ENCODE measurements at places on chromosomes 4 and X. TPM values are rescaled to one million over a fixed set of nuclear protein-coding genes. Genes with fewer than 3 reads are reported as not detected.

The HSFX2 gene
- not detected for total RNA-seq

The F11 gene
- not detected for total RNA-seq

The PNMA6A gene
- total RNA-seq, result 7.6 TPM

The ZNF518B gene
- 46.2 TPM for total RNA-seq

The STPG2 gene
- 0.13 TPM for total RNA-seq

The SERTM2 gene
- not detected for total RNA-seq

The FAM149A gene
- 2.4 TPM for total RNA-seq

The SH3RF1 gene
- total RNA-seq, result 37.6 TPM

The BGN gene
- total RNA-seq, result 1.6 TPM

The LRAT gene
- total RNA-seq, result 20.6 TPM

The RIBC1 gene
- total RNA-seq, result 3.0 TPM

The INTS6L gene
- total RNA-seq, result 7.0 TPM

DNA sequence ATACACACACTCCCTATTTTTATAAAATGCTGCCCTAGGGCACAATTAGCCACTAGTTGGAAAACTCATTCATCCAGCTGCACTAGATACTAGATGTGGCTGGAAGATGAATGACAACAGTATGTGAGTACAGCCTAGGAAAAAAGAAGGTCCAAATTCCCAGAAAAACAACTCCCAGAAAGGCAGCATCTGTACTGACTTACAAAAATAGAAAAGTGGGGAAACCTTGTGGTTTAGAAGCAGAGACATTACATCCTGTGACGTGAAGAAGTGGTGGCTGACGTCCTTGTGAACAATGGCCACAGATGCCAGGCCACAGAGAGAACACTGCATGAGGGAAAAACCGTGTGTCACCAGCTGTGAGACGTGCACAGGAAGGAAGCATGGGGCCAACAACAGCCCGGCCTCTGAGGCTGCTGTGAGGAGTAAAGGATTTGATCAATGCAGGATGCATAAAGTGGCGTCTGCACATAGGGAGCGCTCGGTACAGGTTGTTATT, 81.2 kb downstream of the SPRY1 start:
- H3K4me1 ChIP-seq, result no peaks in the 10 kb centered on the region
- H3K27me3 ChIP-seq, result no peaks in the 10 kb centered on the region
- no peaks in the 10 kb centered on the region for H3K36me3 ChIP-seq
- no peak overlapping the region for H3K4me3 ChIP-seq
- no peak overlapping the region for H3K27ac ChIP-seq
- DNase-seq, result no peak

- DNase-seq, result no peak
- no peak overlapping the region for H3K4me3 ChIP-seq
- no peaks in the 10 kb centered on the region for H3K27me3 ChIP-seq
- no peak overlapping the region for H3K27ac ChIP-seq
- peaks cover 20% of the 10 kb centered on the region for H3K4me1 ChIP-seq
Measured at GRCh38 chr4:11416071-11416766, 12.5 kb downstream of the HS3ST1 start.

DNA sequence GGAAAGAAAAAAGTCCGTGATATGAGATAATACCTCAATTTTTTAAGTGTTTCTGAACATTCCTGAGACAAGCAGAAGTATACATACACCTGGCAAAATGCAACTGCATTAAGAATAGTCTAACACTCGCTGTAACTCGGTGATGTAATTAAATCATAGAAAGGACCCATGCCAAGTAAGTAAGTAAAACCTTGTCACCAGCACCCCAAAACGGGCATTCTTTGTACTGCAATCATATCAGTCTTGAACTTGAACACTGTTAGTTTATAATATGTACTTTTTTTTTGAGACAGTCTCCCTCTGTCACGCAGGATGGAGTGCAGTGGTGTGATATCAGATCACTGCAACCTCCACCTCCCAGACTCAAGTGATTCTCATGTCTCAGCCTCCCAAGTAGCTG, 47.4 kb downstream of the SMIM14 start:
- no peak overlapping the region for H3K27ac ChIP-seq
- no peak overlapping the region for H3K4me3 ChIP-seq
- no peaks in the 10 kb centered on the region for H3K36me3 ChIP-seq
- no peaks in the 10 kb centered on the region for H3K4me1 ChIP-seq

DNA sequence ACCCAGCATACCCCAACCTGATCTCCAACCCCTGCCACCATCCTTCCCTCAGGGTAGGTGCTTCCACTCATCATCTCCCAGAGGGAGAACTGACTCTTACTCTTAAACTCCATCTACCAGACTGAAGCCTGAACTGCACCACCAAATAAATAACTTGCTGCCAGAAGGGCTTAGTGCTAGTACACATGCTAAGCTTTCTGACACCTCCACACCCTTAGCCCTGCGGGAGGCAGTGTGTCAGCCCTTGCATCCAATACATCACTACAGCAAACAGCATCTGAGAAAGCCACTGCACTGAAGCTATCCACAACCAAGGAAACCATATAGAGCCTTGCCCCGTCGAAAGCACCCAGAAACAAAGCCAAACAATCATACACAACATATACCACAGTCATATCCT, 68.6 kb upstream of the MCF2 start:
- DNase-seq, result no peak
- no peaks in the 10 kb centered on the region for H3K27me3 ChIP-seq
- H3K4me3 ChIP-seq, result no peak overlapping the region

GRCh38 chrX:17024886-17025285, 78.4 kb downstream of the REPS2 start:
- DNase-seq, result peak; percentile 76
- H3K4me1 ChIP-seq, result no peaks in the 10 kb centered on the region
- H3K27ac ChIP-seq, result no peak overlapping the region

- no peak for DNase-seq
- H3K27ac ChIP-seq, result no peak overlapping the region
Measured at GRCh38 chrX:155127465-155127864, 56.2 kb downstream of the BRCC3 start.

- H3K27ac ChIP-seq, result no peak overlapping the region
- no peak for DNase-seq
- H3K27me3 ChIP-seq, result no peaks in the 10 kb centered on the region
- H3K36me3 ChIP-seq, result no peaks in the 10 kb centered on the region
- H3K4me1 ChIP-seq, result peaks cover under 1% of the 10 kb centered on the region
Measured at GRCh38 chr4:140268186-140268841, 105.1 kb upstream of the SCOC start.

DNA sequence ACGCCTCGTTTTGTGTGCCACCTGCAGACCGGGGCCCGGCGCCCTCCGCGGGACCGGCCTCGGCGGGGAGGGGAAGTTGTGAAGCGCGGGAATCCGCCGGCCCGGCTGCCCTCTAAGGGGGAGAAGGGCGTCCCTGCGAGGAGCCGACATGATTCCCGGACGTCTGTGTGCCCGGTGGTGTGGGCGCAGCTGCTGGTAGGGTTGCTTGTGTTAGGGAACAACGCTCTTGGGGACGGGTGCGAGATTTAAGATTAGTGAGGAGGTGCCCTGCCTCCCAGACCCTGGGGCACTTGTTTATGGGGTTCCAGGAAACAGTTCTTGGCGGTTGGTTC, 627 bp downstream of the CDKN2AIP start:
- H3K27me3 ChIP-seq, result no peaks in the 10 kb centered on the region
- H3K4me1 ChIP-seq, result peaks cover 4% of the 10 kb centered on the region
- peaks cover 43% of the 10 kb centered on the region for H3K36me3 ChIP-seq
- no peak for DNase-seq
- H3K4me3 ChIP-seq, result peak overlapping the region; percentile 93

DNA sequence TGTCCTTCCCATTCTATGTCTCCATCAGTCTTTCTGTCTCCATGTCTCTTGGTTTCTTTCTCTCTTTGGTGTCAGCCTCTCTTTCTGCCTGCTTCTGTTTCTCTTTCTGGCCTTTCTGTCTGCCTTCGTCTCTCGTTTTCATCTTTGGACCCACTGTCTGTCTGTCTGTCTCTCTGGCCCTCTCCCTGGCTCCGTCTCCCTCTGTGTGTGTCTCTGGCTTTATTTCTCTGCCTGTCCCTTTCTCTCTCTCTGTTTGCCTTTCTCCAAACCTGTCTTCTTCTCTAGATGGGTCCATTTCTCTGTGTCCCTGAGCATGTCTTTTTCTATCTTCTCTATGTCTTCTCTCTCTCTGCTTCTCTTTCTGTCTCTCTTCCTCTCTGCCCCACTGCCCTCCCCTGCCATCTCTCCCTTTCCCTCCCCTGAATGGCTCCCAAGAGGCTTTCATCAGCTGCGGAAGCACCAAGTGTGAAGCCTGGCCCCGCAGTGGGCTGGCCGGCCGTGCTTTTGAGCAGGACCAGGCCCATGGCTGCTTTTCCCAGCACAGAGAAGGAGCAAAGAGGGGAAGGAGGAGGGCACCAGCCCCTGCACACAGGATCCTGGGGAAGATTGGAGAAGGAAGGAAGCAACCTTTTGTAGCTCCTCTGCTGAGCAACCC, 57.4 kb downstream of the PJA1 start:
- no peaks in the 10 kb centered on the region for H3K27me3 ChIP-seq
- H3K4me1 ChIP-seq, result peaks cover 5% of the 10 kb centered on the region
- DNase-seq, result no peak
- no peak overlapping the region for H3K4me3 ChIP-seq
- no peak overlapping the region for H3K27ac ChIP-seq
- no peaks in the 10 kb centered on the region for H3K36me3 ChIP-seq

DNA sequence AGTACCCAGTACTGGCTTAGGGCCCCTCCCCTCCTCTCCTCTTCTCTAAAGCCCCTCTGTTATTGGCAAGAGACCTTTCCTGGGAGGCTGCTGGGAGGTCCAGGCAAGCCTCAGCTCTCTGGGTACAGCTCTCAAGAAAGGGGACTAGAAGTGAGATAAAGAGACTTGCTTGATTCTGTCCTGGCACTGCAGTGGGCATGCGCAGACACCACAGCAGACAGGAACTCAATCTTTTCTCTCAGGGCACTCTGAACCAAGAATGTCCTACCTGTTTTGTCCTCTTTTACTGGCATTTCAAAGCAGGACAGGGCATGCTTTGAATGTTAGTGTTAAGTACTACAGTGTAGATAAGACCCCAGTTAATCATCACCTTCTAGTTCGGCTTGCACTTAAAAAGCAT, 74.9 kb downstream of the NYX start:
- H3K27ac ChIP-seq, result no peak overlapping the region
- no peak for DNase-seq
- no peaks in the 10 kb centered on the region for H3K27me3 ChIP-seq
- H3K4me3 ChIP-seq, result no peak overlapping the region
- H3K36me3 ChIP-seq, result peaks cover 9% of the 10 kb centered on the region
- H3K4me1 ChIP-seq, result peaks cover 14% of the 10 kb centered on the region

DNA sequence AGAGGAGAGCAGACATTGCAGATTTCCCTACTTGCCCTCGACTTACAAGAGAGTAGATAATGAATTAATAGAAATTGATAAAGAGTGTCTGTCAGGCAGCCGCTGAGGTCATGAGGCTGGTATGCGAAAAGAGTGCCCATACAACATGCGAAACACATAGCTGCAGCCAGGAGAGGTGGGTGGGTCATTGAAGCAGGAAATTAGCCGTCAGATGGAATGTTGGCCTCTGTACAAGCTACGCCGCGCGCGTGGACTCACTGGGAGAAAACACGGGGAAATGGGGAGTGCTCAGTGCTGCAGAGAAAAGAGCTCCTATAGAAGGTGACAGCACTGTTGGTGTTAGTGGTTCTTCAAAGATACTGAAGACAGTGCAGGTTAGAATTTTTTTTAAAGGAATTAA, 125.1 kb downstream of the RAPGEF2 start:
- H3K4me3 ChIP-seq, result no peak overlapping the region
- peak overlapping the region; percentile 59 for H3K27ac ChIP-seq
- H3K27me3 ChIP-seq, result no peaks in the 10 kb centered on the region
- no peaks in the 10 kb centered on the region for H3K36me3 ChIP-seq
- H3K4me1 ChIP-seq, result peaks cover 8% of the 10 kb centered on the region

DNA sequence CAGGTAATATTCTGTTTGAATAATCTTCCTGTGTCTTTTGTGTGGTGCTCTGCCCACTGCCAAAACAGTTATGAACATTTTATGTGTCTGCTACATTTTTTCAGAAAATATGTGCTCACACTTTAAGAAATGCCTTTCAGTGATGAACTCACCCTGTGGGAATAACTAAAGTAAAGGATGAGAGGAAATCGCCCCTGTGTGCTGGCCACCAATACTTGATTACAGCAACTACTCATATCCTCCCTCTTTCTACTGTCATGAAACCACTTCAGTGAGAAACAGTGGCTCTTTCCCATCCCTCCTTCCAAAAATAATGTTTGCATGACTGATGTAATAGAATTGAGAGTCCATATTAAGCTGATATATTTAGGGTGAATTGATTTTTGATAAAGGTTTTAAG, 900.9 kb downstream of the RAB28 start:
- H3K4me3 ChIP-seq, result no peak overlapping the region
- no peaks in the 10 kb centered on the region for H3K36me3 ChIP-seq
- peaks cover 3% of the 10 kb centered on the region for H3K4me1 ChIP-seq
- H3K27ac ChIP-seq, result no peak overlapping the region
- DNase-seq, result no peak

GRCh38 chr4:133124746-133125145, 24.3 kb upstream of the PCDH10 start:
- no peak overlapping the region for H3K27ac ChIP-seq
- H3K36me3 ChIP-seq, result no peaks in the 10 kb centered on the region
- DNase-seq, result no peak
- no peak overlapping the region for H3K4me3 ChIP-seq

- H3K27ac ChIP-seq, result no peak overlapping the region
- no peaks in the 10 kb centered on the region for H3K27me3 ChIP-seq
- no peaks in the 10 kb centered on the region for H3K36me3 ChIP-seq
- DNase-seq, result no peak
- no peak overlapping the region for H3K4me3 ChIP-seq
Measured at GRCh38 chr4:77802402-77802801, 16.8 kb downstream of the CNOT6L start.

GRCh38 chr4:186144198-186144945, 39.9 kb downstream of the FAM149A start:
- peak overlapping the region; percentile 81 for H3K4me3 ChIP-seq
- peaks cover 42% of the 10 kb centered on the region for H3K27me3 ChIP-seq
- peaks cover 6% of the 10 kb centered on the region for H3K4me1 ChIP-seq
- no peaks in the 10 kb centered on the region for H3K36me3 ChIP-seq
- H3K27ac ChIP-seq, result no peak overlapping the region

DNA sequence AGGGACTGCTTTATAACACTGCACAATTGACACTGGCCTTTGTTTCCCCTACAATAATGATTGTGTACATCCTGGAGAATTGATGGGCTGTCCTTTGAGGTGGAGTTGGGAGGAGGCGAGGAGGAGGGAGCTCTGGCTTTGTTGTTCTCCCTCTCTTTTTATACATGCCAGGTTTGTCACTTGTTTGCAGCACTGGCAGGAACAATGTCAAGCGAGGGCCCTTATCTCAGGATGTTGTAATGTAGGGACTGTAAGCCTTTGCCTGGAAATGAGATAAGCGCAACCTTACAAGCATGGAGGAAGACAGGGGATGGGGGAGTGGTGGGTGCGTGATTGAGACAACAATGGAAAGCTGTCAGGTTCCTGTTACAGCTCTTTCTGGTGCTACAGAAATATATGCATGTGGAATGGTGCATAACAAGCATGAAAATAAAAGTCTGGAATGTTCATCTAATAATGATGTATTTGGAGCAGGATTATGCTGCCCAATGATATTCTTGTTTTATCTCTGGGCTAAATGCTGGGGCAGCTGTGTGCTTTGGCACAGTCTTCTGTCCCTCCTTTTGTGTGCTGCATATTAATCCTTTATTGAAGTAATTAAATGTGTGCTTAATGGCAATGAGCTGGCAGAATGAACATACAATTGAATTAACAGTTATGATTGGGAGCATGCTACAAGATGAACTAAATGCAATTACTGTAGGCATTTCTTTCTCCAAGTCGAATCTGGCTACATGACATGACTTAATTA, 294.4 kb downstream of the GPAT3 start:
- no peaks in the 10 kb centered on the region for H3K27me3 ChIP-seq
- no peak overlapping the region for H3K4me3 ChIP-seq
- no peak overlapping the region for H3K27ac ChIP-seq
- H3K36me3 ChIP-seq, result no peaks in the 10 kb centered on the region
- DNase-seq, result peak; percentile 68

Measured in endodermal cell (in vitro differentiated cells).